NCI-H2029 (cell line): ENCODE measurements at places on chromosomes 3 and 15.

- DNase-seq, result no peak
Measured at GRCh38 chr3:60085649-60086048, 1035.8 kb upstream of the CFAP20DC start.

DNA sequence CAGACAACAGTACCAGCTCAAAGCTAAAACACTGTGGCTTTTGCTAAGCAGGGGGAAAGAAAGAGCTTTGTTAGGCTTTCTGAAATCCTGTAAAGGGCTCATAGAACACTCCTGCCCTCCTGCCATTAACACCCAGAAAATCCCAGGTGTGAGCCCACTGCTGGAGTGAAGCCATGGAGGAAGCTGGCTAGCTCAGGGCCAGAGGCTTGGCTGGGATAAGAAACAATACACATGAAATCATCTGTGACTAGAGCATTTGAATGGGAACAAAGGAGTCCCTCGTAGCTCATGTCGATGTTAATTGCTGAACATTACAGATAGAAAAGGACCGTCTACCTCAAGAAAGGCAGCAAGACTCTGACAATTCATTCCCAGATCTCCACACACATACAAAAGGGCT is 23.5 kb downstream of the RUVBL1 start:
- DNase-seq, result no peak

DNA sequence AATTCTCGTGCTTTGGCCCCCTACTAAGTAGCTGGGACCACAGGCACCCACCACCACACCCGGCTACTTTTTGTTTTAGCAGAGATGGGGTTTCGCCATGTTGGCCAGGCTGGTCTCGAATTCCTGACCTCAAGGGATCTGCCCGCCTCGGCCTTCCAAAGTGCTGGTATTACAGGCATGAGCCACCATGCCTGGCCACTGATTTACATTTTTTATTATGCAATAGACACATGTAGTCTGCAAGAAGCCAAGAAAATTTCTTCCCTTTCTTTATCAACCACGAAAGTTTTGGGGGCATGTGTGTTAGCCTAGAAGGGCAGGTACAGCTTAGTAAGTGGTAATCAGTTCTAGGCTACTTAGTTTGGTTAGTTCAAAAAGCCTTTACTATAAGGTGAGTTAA is 51.1 kb downstream of the LRRFIP2 start:
- DNase-seq, result no peak

DNA sequence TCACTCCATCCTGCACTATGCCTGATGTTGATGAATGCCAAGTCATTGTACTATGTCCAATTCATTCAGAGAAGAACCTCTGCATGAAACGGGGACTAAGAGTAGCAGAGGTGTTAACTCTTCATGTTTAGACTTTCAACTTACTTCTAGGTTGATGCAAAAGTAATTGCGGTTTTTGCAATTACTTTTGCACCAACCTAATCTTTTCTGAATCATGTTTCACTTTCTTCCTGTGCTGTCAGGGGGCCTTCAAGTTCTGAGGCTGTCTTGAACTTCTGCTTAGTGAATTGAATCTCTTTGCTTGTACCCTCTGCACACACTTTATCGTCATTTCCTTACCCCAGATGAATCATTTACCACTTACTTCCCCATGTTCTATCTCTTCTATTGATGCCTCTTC is 636.2 kb downstream of the NAALADL2 start:
- no peak for DNase-seq

- no peak for DNase-seq
Measured at GRCh38 chr3:121659586-121659985, 1.1 kb downstream of the HCLS1 start.

- DNase-seq, result no peak
Measured at GRCh38 chr3:112721231-112721630, 80.3 kb upstream of the CCDC80 start.

GRCh38 chr3:22296601-22297000 is 545.6 kb upstream of the ZNF385D start:
- no peak for DNase-seq

GRCh38 chr3:81958972-81959640 is 197.7 kb upstream of the GBE1 start:
- no peak for DNase-seq

DNA sequence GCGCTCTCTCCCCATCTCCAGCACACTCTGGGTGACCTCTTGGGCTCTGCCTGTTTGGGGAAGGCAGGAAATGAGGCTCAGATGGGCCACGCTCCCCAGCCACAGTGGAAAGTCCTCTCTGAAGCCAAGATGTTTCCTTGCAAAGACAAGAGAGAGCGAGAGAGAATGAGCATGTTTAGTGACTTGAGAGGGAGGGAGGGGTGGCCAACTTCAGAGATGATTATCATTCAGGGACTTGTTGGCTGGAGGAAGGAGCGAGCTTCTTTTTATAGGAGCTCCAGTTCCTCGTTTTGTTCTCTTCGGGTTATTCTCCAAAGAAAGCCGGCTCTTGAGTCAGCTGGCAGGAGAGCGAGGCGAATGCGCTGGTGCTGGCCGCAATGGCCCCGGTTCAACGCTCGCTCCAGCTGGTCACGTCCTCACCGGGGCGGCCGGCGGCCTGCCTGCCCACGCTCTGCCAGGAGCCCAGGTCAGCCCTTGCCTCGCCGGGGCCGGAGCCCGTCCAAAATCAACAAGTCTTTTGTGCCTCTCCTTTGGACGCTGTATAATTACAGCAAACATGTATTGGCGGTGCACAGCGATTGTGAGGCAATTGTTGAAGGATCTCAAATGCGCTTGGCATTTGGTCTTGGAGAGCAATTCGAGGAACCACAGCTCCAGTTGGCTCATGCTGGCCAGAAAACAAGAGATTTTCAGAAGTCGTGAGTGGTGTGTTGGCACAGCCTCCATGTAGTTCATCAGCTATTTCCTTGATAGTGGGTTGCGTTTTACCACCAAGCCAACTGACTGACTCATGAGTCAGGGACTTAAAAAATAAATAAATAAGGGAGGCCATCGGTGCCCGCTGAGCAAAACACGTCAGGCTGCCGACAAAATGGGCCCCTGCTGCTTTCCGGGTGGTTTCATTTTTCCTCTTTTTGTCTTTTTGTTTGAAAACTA is 288.6 kb downstream of the UACA start:
- peak; percentile 80 for DNase-seq

- DNase-seq, result no peak
Measured at GRCh38 chr3:169305460-169305859, 358.1 kb downstream of the MECOM start.

GRCh38 chr15:61011576-61012336 is 217.3 kb downstream of the RORA start:
- no peak for DNase-seq

DNA sequence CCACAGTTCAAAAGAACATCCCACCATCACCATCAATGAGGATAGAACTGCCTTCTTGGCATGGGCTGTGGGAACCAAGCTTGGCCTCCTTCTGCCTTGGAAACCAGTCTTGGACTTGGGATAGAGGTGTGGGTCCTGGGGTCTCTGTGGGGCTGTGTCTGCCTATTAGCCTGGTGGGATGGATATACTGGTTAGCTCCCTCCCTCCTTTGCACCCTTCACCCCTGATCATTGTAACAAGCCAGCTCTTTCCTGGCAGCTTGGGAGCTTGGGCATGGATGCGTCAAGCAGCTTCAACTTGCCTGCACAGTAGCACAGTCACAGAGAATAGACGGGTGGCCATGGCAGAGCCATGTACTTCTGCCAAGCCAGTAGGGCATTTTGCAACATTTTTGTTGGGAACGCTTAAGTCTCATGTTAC is 65.2 kb downstream of the SMAD6 start:
- no peak for DNase-seq

GRCh38 chr15:24933716-24934115 is 21.1 kb upstream of the SNRPN start:
- no peak for DNase-seq

DNA sequence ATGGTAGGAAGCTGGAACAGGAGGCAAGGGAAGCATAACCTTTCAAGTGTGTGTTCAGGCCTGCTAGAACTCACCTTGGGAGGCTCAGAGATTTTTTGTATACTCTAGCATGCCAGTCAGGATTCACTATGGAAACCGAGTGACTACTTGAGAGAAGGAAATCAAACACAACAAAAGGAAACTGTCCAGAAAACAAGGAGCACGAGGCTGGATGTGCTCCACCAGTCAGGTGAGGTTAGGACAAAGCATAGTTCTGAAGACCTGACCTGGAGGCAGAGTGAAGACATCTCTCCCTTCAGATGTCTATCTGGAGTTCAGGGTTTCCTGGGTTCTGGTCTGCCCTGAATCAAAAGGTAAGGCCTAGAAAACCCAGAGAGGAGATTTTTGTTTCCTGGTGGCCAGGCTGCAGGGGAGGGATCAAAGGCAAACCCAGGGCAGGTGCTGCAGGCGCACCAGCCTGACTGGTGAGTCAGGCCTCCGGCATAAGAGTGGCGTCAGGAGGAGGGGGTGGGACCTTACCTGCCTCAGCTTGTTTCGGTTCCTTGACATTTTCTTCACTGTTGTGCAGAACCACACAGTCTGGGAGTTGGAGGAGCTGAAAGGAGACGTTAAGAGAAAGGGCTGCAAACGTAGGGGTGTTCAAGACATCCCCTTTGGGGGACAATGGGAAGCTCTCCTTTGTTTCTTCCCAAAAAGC is 52.2 kb upstream of the OSBPL11 start:
- DNase-seq, result peak; percentile 83

DNA sequence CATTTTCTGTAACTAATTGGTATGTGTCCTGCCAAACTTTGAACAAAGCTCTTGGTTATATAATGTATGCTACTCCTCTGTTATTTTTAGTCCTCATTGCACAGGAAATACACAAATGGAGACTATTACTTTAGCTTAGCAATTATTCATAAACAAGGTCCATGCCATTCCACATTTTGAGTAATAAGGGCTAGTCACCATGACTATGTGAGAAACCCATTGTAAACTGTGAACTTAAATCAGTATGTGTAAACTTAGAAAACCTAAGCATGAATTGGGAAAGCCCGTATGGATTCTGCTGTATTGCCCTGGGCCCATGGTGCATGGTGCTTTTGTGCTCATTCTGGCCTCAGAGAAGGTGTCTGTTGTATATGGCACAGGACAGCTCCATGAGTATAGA is 100.3 kb downstream of the HCN4 start:
- no peak for DNase-seq

DNA sequence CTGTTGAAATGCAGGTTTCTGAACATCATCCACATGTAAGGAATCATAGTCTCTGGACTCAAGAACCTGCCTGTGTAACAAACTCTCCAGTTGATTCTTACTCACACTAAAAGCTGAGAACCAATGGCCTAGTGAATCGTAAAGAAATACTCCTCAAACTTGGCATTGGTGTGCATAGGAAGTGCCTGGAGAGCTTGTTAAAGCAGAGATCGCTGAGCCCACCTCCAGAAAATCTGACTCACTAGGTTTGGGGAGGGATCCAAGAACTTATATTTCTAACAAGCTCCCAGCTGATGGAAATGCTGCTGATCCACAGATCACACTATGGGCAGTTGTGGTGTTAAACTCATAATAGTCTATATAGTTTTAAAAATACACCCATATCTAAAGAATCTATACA is 55.8 kb upstream of the LMCD1 start:
- no peak for DNase-seq

DNA sequence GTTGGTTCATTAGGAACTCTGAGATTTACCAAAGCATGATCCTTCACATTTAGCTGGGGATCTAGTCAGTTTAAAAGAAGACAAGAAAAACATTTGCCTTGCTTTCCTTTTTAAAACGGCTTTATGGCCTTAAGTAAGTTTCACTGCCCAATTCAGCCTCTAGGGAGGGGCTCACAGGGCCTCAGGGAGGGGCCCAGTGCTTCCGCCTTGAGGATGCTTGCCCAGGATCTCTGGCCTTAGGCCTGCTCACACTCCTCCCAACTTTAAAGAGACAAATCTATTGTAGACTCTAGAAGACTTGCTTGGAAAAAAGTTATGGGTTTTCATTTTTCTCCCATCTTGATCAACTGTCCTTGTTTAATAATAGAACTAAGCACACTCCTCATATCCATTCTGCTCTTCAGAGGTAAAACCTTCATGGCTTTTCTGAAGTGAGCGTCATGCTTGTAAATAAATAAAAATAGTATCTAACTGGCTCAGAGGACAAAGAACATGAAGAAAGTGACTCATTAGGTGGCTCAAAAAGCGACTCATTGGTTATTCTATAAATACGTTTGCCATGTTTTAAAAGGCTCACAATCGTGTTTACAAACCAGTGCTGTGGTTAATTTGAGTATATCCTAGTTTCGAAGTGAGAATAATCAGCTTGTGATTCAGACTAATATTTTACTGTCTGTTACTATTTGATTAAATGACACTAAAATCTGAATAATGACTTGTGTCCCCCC is 13.7 kb downstream of the PDHB start:
- no peak for DNase-seq

DNA sequence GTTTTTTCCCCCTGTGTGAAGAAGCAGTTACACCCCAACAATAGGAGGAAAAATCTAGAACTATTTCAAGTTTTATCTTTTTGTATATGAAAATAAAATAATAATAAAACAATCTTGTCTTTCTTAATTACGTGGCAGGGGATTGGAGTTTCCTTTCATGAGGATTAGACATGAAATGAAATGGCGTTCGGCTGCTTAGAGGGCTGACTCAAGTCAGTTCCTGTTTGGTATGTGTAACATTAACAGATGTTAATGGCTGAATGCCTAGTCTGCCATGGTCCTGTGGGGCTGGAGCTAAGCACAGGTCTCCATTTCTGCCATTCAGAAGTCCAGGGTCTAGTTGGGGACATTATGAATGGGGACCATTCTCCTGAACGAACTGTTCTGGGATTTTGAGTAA is 3.1 kb upstream of the EXOG start:
- DNase-seq, result no peak

DNA sequence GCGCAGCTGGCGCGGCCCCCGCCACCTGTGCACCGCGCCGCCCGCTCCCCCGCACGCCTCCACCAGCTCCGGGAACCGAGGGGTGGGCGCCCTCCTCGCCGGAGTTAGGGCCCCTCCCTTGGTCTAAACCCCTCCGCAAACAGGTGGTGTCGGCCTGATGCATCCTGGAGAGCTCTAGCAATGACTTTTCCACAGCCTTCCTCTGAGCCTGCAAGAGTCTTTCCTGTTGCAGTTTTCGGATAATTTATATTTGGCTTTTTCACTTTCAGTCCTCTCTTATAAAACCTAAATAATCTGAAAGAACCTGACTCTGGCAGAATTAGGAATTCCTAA is 334 bp upstream of the IGSF11 start:
- no peak for DNase-seq

DNA sequence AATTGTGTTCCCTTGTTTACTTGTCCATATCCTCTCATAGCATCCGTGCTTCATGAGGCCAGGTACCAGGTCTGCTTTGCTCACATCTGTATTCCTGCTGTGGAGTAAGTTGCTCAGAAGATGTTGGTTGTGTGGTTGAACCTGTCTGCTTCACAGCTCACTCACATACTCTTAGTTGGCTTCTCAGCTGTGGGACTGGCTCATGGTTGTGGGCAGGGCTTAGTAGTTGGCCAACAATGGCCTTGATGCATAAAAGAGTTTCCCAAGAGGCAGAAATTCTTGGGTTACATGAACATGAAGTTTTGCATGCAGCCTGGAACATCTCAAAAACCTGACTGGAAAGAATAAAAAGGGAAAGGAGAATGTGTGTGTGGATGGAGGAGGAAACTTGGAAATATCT is 17.0 kb downstream of the CELF6 start:
- DNase-seq, result no peak

GRCh38 chr15:65068403-65068788 is 605 bp upstream of the RASL12 start:
- no peak for DNase-seq

- DNase-seq, result peak; percentile 43
Measured at GRCh38 chr3:170307671-170308405, 49.7 kb upstream of the SKIL start.
